GM13977 (cell line): ENCODE measurements at places on chromosomes 1 and 21.

DNA sequence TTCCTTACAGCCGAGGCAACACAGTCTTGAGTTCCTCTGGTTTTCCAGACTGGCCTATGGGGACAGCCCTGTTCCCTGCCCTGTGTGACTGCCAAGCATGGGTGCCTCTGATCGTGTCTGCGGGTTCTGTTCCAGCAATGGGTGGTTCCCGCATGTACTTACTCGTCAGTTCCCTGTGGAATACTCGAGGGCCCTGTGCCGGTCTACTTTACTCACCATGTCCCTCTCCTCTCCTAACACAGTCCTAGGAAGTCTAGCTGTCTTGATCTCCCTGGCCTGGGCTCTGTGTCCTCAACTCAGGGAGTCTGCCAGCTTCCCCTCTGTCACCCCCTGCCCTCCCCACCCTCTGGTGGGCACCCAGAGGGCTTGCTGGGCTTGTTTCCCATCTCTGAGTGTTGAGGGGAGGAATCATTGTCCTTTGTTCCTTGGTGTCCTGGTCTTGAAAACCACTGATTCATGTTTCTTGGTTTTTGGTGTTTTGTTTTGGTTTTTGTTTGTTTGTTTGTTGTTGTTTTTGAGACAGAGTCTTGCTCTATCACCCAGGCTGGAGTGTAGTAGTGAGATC is 36.0 kb downstream of the TRAPPC10 start:
- DNase-seq: no peak

- no peak for DNase-seq
These were observed 177.0 kb downstream of the SIPA1L2 start for GRCh38 chr1:232452736-232453440.

GRCh38 chr1:87986130-87986866 is 657.6 kb downstream of the LMO4 start:
- DNase-seq: no peak

DNA sequence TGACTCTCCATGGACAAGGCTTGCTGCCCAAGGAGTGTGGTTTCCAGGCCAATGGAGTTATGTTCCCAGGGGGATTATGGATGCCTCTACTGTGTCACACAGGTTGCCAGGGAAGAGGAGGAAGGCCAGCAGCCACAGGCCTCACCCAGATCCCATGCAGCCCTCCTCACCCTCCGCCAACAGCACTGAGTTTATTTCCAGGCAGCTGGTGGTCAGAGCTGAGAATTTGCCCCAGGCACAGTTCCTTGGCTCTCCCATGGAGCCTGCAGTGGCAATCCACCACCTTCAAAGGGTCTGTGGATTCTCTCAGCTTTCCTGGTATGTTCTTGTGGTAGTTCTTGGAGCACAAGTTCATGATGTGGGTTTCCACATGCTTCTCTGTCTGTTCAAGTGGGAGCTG is 79.2 kb downstream of the NTNG1 start:
- DNase-seq: no peak

DNA sequence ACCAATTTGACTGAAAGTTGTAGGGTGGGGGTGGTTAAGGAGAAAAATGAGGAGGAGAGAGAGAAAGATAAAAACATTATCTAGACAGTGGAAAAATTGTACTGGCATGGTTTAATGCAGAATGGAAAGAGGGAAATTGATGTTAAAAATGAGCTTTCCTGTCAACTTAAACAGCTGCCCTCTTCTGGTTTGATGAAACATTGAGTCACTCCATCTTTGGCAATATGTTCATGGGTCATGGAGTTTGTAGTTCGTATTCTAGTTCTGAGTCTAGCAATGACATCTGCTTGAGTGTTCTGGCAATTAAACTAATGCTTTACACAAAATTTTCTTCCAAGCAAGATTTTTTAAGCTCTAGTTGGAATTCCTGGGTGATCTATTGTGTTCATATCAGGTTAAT is 9.6 kb downstream of the ZNF648 start:
- no peak for DNase-seq

GRCh38 chr1:67142931-67143330 is 8.2 kb upstream of the C1orf141 start:
- no peak for DNase-seq

DNA sequence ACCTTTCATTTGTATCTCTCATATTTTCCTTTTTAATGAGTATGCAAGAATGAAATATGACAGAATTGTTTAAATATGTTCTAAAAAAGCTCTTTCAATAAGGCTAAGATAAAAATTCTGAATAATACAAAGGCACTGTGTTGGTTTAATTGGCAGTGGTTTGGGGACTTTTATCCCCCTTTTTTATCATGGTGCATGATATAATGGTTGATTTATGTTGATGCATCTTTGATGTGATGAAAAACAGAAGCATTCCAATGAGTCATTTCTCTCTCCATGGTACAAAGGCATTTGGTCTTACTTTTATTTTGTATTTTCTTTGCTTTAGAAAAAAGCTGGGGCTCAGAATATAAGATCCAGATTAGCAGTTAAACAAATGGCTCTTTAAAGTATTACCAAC is 127.2 kb upstream of the GREM2 start:
- DNase-seq: no peak

DNA sequence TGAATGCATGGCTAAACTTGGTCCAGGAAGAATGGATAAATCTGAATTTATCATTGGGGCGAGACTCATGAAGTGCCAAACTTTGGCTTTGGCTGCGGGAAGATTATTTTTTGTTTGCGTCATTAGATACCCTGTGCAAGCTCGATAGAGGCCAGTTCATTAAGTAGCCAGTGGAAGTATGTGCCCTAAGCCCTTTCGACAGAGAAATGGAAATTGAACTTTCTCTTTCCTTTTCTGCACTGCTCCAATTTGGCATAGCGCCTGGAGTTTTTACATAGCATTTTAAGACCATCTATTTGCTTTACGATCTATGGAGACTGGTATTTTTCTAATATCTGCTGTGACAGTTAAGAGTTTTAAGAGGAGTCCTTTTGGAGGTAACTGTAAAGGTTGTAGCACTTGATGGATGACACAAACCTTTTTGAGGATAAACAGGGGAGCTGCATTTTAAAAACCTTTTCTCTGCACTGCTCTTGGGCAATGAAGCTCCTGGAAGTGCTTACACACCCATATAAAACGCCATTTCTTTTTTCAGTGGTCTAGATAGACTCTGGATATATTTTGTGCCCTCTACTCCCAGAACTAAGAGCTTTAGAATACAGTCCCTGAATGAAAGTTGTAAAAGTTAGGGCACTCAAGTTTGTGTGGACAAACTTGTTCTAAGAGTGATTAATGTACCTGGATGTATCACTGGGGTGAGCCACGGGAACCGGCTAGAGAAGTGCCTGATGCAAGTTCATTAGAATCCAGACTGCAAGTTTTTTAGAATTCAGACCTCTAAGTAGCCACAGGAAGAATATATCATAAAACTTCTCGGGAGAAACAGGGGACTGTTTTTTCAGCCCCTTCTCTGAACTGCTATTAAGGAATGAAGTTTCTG is 41.3 kb upstream of the CFHR3 start:
- no peak for DNase-seq

DNA sequence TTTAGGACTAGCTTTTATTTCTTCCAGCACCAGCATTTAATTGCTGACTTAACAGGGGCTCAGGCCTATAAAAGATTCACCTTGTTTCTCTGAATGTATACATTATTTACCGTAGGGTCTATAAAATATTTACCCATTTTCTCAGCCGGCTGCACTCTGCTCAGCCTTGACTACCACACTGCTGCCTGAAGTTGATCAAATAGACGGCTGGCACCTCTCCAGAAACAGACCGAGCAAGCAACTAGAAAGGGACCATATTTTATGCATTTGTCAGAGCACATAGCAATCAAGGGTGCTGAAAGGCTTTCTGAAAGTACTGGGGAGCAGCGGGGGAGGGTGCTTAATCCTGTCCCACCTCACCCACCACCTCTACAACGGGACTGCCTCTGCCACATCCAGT is 64.7 kb upstream of the FGGY start:
- DNase-seq: no peak

GRCh38 chr1:117613249-117613968 is 7.6 kb downstream of the TENT5C start:
- no peak for DNase-seq

GRCh38 chr21:36063375-36064084 is 3.2 kb upstream of the SETD4 start:
- DNase-seq: no peak

DNA sequence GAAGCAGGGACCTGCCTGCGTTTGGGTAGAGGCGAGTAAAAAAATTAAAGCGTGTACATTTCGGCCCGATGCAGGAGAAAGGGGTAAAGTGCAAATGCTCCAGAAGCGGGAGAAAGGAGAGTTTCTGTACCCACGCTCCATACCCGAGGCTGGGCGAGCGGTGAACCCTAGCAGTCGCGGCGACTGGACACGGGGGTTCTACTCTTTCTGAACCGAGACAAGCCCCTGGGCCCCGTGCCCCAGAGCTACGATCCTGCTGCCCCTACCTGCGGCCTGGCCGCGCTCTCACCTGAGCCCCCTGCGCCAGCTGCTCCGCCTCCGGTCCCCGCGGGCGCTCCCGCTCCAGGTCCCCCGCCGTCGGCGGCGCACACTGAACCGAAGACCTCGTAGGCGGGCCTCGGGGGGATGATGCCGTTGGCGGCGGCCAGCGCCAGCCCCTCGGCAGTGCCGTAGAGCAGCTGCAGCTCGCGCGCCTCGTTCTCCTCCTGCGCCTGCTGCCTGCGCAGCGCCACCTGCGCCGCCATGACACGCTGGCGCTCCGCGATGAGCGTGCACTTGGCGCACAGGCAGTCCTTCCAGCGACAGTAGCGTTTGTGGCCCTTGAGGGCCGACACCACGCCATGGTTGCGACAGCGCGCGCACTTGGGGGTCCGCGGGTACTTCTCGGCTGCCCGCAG is 2.4 kb downstream of the DMRTA2 start:
- no peak for DNase-seq

- no peak for DNase-seq
These were observed 133.1 kb downstream of the LRRC40 start for GRCh38 chr1:70072231-70072751.

GRCh38 chr1:238491265-238491664 is 600.5 kb upstream of the ZP4 start:
- no peak for DNase-seq

DNA sequence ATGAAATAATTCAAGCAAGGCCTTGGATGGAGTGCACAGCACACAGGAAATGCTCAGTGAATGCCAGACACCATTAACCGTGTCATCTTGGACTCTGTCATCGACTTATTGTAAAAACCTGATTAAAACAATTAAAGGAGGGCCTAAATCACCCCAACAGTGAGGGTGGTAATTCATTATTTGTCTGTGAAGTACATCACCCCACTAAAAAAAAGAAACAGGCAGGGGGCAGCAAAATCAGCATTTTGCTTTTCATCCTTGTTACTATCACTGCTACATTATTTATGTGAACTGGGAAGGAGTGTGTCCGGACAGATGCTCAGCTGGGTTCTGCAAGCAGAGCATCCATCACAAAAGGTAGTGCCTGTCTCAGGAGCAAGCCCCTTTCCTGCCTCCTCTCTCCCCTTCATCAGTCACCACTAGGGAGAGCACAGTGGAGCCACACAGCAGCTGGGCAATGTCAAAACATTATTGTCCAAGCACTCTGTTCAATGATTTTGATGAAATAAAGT is 98.5 kb downstream of the RERE start:
- DNase-seq: no peak

DNA sequence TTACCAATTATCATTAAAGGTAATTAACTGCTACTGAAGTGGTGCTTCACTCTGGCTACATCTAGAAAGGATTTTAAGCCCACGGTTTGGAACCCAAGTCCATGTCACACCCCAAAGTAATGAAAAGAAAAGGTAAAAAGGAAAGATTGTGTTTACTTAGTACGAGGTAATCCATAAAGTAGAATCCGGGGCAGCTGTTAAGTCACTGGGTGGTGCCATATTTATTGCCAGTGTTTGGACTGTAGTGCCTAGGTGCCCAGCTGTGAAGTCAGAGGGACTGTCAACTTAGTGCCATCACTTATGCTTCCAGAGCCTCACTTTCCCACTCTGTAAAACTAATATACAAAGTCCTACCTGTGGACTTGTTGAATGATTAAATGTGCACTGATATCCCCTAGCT is 52.2 kb upstream of the GRHL3 start:
- no peak for DNase-seq

GRCh38 chr21:16370186-16370585 is 640.4 kb downstream of the USP25 start:
- no peak for DNase-seq

- no peak for DNase-seq
These were observed 31.9 kb upstream of the LHX4 start for GRCh38 chr1:180198196-180198595.

DNA sequence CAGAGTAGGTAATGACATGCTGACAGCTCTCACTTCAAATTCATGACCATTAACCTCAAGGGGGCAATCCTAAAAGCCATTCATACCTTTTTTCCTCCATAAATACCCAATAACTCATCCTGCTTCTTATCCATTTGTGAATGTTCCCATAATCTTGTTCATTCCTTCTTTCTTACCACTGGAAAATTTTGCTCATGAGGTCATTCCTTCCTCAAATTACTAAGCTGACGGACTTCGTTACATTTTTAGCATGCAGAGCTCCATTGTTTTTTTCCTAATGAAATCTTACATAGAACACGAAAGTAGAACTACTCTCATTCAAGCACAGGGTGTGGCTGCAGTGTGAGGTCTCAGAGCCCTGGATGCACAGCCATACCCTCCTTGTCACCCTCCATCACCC is 276.5 kb upstream of the DPYD start:
- no peak for DNase-seq

DNA sequence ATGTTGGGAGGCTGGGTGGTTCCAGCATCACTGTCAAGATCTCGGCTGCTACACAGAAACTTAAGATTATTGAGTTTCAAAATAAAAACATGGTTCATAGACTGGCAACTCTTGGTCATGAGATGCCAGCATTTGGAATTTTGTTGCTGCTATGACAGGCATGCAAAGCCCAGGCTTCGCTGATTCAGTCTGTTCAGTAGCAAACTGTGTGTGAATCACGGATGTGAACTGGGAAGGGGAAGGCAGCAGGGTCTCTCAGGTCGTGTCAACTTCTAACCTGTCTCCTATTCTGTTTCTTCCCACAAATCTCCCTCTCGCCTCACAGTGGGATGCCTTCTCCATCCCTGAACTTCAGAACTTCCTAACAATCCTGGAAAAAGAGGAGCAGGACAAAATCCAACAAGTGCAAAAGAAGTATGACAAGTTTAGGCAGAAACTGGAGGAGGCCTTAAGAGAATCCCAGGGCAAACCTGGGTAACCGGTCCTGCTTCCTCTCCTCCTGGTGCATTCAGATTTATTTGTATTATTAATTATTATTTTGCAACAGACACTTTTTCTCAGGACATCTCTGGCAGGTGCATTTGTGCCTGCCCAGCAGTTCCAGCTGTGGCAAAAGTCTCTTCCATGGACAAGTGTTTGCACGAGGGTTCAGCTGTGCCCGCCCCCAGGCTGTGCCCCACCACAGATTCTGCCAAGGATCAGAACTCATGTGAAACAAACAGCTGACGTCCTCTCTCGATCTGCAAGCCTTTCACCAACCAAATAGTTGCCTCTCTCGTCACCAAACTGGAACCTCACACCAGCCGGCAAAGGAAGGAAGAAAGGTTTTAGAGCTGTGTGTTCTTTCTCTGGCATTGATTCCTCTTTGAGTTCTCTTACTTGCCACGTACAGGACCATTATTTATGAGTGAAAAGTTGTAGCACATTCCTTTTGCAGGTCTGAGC is 25.5 kb downstream of the EIF2D start:
- DNase-seq: no peak

- peak; percentile 81 for DNase-seq
These were observed 8.8 kb upstream of the GUCA2A start for GRCh38 chr1:42173155-42173933.

GRCh38 chr1:59595774-59596173 is 219.0 kb upstream of the HOOK1 start:
- DNase-seq: no peak
